ENCODE measurements at places on chromosomes 1 and 21. TPM values are rescaled to one million over a fixed set of nuclear protein-coding genes. Genes with fewer than 3 reads are reported as not detected.

TSEN15 gene
- 49.3 TPM for polyA plus RNA-seq

CFAP74 gene
- 0.76 TPM for polyA plus RNA-seq

LRRC71 gene
- 0.83 TPM for polyA plus RNA-seq

ASH1L gene
- polyA plus RNA-seq: 55.2 TPM

FAM89A gene
- 15.7 TPM for polyA plus RNA-seq

RAB7B gene
- 2.3 TPM for polyA plus RNA-seq

TSPAN1 gene
- polyA plus RNA-seq: 50.1 TPM

MUL1 gene
- polyA plus RNA-seq: 32.5 TPM

GRIK1 gene
- polyA plus RNA-seq: 1.7 TPM

LEFTY2 gene
- 0.98 TPM for polyA plus RNA-seq

PLA2G2D gene
- polyA plus RNA-seq: 0.08 TPM

OR2T11 gene
- polyA plus RNA-seq: not detected

LCE6A gene
- not detected for polyA plus RNA-seq

DNA sequence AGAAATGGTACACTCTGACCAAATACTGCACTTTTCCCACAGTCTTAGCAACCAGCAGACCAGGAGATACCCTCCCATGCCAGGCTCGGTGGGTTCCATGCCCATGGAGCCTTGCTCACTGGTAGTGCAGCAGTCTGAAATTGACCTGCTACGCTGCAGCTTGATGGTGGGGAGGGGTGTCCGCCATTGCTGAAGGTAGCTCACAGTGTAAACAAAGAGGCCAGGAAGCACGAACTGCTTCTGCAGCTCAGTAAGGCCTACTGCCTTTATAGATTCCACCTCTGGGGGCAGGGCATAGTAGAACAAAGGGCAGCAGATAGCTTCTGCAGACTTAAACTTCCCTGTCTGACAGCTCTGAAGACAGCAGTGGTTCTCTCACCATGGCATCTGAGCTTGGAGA, 12.3 kb upstream of the IFI44L start:
- DNase-seq: no peak

DNA sequence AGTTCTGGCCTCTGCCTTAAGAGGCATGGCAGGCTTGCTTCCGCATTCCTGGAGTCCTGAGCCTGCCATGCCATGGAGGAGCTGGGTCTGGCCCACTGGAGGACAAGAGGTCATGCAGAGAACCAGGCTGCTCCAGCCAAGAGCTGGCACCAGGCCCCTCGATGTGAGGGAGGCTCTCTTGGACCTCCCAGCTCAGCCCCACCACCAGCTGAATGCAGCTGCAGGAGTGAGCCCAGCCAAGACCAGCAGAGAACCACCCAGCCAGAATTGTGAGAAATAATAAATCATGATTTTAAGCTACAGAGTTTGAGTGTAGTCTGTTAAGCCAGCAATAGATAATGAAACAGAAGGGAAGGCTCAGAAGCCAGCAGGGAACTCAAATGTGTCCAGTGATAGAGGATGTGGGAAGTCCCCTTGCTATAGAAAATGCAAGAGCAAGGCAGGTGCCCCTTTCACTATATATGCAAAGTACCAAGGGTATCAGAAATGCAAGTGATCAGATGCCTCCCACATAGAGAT, 118.4 kb downstream of the HIVEP3 start:
- no peak for DNase-seq

GRCh38 chr1:24996983-24997893, 67.2 kb upstream of the RUNX3 start:
- no peak for DNase-seq

DNA sequence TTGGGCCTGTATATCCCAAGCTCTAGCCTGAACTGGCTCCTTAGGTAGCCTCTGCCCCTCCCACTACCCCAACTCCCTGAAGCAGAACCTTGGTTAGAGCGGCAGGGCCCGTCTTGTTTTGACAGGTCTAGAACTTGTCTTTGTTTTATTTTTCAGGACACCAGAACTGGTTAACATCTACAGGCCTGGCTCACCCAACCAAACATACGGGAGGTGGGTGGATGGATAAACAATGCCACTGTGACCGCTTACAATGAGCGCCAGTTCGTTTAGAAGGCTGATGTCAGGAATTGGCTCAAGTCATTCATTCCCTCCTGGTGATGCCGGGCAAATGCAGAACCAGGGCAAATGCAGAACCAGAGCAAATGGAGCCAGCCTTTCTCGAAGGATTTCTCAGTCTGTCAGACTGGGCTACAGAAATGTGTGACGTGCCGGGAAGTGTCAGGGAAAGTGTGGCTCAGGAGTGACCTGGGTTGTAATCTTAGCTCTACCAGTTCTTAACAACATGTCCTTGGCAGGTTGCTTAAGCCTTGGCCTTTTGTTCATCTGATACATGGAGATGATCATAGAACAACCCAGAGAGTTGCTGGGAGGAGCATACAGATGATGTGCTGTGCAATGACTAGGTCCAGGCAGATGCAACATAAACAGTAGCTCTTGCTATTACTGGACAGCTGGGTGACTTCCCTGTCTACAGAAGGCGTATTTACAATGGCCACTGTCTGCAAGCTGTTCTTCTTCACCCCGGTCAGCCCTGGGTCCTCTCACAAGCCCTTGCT, 30.5 kb upstream of the BTG2 start:
- no peak for DNase-seq

DNA sequence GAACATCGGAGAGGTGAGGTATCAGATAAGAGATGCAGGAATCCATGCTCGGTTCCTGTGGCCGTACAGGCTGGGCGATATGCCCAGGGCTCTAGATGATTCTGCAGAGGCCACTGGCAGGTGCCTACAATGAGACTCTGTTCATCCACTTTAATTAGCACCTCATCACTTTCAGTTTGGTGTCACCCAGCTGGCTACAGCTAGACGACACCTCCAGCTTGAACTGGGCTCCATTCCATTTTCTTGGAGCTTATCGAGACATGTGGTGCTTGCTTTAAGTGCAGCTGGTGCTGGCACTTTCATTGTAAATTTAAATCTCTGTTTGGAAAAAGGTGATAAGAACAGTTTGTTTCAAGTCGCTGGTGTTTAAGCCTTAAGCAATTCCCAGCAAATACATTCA, 322.5 kb upstream of the ADGRL2 start:
- no peak for DNase-seq

- no peak for DNase-seq
Observed at GRCh38 chr21:25126564-25126963, 480.7 kb downstream of the MRPL39 start.

DNA sequence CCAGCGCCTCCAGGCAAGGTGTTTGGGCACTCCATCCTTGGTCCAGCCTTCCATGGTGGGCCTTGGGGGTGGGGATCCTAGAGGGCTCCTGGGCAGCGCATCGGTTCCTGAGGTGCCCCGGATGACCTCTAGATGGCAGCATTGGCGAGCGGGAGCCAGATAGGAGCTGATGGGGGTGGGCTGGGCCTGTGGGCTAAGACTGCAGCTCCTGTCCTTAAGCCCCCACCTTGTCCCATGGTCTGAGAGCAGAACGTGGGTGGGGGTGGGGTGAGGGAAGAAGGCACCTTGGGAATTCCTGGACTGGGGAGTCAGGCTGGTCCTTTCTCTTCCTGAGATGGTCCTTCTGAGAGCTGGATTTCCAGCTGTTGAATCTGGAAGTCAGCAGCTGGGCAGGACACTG, 93.4 kb upstream of the CSF3R start:
- peak; percentile 50 for DNase-seq

- no peak for DNase-seq
Observed at GRCh38 chr1:184771190-184771691, 16.6 kb upstream of the EDEM3 start.

DNA sequence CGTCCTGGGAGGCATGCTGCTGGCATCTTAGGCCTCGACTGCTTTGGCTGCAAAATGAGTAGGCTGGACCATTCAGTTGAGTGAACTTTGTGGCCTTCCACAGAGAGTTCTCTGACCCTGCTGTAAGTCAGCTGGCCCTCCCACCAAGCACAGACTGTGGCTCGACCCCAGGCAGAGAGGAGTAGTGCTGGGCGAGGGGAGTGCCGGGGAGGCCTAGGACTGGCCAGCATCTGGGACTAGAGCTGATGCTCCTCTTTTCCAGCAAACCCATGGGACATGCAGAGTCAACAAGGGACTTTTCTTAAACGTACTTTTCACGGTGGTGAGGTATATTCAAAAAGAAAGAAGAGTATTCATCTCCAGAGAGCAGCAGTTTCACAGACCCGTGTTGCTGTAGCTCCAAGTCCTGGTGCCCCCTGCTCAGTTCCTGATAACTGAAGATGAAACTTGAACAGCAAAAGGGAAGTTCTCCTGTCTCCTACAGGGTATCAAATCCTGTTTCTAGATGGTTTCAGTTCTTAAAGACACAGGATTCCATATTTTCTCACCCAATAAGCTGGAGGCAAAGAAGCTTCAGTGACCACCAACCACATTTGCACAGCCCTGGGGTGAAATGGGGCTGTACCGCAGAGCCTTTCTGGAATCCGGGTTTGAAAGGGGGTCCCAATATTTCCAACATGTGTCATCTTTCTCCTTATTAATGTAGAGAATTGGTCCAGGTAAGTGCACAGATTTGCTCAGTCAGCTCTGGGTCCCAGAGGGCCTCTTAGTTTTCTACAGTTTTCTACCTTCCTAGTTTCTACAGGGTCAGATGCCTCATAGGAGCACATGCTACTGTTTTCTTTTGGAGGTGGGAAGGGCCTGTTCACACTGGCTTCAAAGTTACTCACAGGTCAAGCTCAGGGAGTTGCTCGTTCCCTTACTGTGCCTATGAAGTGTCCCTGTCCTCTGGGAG, 20.9 kb downstream of the BATF3 start:
- DNase-seq: no peak

- no peak for DNase-seq
Observed at GRCh38 chr1:194533641-194534040, 1347.2 kb upstream of the B3GALT2 start.

DNA sequence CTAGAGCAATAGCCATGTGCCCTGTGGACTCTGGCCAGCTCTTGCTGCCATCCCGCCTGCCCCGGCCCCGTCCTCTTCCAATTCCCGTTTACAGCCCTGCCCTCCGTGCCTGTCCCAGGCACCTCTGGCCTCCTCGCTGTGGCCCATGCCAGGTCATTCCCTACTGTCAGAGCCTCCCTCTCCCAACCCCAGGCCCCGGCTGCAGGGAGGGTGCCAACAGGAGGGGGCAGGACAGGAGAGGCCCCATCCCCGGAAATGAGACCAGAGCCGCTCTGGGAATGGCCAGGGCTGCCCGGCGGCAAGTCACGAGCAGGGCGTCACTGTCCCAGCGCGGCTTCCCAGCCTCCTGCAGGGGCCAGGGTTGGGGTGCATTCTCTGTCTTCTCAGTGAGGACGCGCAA, 23.5 kb upstream of the TSPEAR start:
- no peak for DNase-seq

- DNase-seq: no peak
Observed at GRCh38 chr1:34973326-34973725, 11.8 kb downstream of the TMEM35B start.

DNA sequence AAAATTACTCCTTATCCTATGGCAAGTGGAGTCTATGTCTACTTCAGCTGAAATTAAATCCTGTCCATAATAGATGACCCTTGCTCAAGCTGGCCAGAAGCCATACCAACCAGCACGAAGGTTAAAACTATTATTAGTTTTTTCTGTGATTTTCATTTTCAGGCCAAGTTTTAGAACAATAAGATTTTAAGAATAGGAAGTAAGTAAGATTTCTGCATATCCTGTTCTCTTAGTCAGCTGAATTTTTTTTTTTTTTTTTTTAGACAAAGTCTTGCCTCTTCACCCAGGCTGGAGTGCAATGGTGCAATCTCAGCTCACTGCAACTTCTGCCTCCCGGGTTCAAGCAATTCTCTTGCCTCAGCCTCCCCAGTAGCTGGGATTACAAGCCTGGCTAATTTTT, 6.1 kb upstream of the RBP7 start:
- no peak for DNase-seq

- DNase-seq: no peak
Observed at GRCh38 chr1:54575161-54575560, 27.1 kb downstream of the ACOT11 start.

GRCh38 chr1:192631749-192632148, 4.2 kb upstream of the RGS13 start:
- DNase-seq: no peak

- no peak for DNase-seq
Observed at GRCh38 chr1:26158271-26158907, 490 bp upstream of the FAM110D start.

DNA sequence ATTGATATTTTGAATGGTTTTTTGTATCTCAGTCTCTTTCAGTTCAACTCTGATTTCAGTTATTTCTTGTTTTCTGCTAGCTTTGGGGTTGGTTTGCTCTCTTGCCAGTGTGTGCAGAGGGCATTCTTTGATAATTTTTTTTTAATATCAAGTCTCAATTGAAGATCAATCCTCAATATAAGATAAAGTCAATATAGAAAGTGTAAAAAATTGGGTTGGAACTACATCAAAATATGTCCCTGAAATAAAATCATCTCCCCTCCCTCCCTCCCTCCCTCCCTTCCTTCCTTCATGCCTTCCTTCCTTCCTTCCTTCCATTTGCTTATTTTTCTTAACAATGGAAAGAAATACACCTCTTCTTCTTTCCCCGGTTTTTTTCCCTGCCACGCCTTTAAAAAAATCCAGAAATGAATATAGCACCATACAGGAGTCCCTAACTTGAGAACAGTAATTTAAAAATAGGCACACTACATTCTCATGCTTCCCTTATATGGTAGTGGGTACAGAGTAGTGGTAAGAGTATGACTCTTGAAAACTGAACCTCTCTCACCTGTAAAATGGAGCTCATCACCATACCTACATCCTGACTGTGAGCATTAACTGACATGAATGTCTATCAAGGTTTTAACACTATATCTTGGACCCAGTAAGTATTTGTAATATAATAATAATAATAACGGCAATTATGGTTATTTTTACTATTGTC, 221.9 kb downstream of the GIPC2 start:
- DNase-seq: no peak

GRCh38 chr1:85571828-85572227, 8.7 kb upstream of the CCN1 start:
- no peak for DNase-seq

DNA sequence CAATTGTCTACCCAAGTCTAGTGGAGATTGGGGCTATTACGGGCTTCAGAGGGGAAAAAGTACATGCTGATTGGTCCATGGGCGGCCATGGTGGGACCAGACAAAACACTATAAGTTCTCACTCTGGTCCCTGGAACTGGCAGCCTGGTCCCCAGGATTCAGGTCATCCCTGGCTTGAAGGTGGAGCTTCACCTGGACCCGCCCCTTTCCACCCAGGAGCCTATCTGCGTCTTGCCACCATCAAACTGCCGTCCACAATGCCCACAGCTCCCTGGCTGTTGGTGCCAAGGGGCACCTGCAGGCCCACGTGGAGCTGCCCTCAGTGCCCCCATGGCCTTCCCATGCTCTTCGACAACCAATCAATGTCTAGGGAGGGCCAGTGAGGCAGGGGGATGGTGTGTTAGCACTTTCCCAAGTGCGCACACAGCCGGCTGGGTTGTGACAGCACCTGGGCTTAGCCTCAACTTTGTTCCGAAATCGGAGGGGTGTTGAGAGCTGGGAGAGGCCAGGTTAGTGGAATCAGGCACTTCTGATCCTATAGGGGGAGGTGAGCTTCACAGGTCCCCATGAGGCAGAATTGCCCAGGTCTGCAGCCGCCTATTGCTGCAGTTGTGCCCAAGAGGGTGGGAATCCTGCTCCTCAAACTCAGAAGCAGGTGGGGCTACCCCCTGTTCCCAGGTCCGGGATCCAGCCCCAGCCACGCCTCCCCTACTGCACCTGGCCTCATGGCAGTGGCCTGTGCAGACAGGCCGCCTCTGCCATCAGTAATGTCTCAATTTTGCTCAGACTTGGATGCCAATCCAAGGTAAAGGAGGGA, 1369.4 kb upstream of the PRMT6 start:
- DNase-seq: no peak
